ENCODE measurements at places on chromosomes 13 and 19.

- no peak for DNase-seq
These were observed 33.4 kb downstream of the STK24 start for GRCh38 chr13:98543378-98544103.

GRCh38 chr13:113273851-113274590 lies 23.0 kb upstream of the LAMP1 start:
- DNase-seq: peak; percentile 57

DNA sequence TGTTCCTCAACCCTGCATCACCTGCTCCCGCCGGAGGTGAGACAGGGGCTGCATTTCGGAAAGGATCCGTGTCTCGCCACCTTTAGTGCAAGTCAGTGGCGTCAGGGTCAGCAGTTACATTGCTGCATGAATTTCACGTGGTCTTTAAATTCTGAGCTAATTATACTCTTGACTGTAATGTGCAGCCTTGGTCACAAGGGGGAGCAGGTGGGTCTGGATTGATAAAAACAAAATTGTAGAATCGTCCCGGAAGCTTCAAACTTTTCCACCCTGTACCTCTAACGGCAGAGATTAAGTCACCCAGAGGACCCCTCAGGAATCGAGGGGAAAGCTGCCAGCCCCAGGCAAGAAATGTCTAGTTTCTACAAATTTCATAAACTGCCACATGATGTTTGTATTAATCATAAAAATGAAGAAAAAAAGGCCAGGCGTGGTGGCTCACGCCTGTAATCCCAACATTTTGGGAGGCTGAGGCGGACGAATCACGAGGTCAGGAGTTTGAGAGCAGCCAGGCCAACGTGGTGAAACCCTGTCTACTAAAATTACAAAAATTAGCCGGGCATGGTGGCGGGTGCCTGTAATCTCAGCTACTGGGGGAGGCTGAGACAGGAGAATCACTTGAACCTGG lies 20.2 kb downstream of the BBC3 start:
- DNase-seq: no peak

GRCh38 chr19:17475541-17476115 lies 5.3 kb downstream of the SLC27A1 start:
- DNase-seq: no peak

DNA sequence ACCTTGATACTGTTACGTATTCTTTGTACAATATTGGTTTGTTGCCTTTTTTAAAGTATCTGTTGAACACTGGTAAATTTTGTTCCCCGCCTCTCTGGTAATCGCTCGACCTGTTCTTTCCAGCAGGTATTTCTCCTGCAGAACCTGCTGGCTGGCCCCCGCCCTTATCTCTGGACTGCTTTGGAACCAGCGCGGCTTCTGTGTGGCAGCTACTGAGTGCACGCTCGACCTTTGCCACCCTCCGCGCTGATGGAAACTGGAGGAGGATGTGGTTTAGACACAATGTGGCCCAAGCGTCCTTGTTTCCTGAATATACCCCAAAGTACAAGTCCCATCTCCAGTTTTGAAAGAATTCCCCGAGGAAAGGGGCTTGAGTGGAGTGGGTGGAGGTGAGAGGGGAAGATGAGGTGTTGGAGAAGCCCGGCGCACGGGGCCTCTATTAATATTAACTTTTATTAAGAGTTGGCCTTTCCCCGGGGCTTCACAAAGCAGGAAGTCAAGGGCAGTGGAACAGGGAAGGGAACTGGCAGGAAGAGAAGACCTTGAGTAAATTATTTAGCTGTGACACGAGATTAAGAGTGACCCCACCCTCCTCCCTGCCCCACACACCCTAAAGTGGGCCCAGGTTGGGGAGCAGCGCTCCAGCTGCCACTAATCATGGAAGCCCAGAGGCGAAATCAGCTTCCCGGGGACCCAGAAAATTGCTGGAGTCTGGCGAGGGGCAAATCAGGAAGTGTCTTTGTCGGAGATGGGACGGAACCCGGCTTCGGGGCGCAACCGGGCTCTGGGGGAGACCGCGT lies 16.0 kb downstream of the CDX2 start:
- no peak for DNase-seq

- DNase-seq: no peak
These were observed 39.1 kb downstream of the GPR12 start for GRCh38 chr13:26721251-26722121.

DNA sequence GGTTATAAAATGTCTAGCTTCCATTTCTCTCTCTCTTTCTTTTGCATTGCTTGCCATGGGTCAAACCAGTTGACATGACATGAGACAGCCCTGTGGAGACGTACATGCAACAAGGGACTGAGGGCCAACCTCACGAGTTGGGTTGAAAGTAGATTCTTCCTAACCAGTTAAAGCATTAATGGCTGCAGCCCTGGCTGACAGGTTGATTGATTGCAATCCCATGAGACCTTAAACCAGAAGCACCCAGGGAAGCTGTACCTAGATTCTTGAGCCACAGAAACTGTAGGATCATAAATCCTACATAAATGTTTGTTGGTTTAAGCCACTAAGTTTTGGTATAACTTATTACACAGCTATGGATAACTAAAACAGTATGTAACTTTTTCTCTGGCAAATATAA lies 373.8 kb downstream of the DACH1 start:
- no peak for DNase-seq

DNA sequence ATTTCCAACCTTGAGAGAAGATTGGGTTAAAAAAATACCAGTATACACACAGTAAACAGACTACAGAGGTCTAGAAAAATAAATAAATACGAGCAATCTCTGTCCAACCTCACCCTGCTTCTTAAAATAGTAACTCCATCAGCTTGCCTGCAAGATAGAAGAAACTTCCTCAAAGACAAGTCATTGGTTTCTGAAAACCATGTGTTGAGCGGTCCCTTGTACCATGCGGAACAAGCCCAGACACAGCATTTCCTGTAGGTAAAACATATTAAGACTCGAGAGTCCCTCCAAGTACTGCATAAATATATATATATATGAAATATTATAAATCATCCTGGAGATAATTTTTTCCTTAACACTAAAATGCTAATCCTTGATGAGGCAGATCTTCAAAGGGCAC lies 157.4 kb downstream of the MZT1 start:
- DNase-seq: no peak

- no peak for DNase-seq
These were observed 212.9 kb downstream of the PCDH9 start for GRCh38 chr13:67017276-67017675.

DNA sequence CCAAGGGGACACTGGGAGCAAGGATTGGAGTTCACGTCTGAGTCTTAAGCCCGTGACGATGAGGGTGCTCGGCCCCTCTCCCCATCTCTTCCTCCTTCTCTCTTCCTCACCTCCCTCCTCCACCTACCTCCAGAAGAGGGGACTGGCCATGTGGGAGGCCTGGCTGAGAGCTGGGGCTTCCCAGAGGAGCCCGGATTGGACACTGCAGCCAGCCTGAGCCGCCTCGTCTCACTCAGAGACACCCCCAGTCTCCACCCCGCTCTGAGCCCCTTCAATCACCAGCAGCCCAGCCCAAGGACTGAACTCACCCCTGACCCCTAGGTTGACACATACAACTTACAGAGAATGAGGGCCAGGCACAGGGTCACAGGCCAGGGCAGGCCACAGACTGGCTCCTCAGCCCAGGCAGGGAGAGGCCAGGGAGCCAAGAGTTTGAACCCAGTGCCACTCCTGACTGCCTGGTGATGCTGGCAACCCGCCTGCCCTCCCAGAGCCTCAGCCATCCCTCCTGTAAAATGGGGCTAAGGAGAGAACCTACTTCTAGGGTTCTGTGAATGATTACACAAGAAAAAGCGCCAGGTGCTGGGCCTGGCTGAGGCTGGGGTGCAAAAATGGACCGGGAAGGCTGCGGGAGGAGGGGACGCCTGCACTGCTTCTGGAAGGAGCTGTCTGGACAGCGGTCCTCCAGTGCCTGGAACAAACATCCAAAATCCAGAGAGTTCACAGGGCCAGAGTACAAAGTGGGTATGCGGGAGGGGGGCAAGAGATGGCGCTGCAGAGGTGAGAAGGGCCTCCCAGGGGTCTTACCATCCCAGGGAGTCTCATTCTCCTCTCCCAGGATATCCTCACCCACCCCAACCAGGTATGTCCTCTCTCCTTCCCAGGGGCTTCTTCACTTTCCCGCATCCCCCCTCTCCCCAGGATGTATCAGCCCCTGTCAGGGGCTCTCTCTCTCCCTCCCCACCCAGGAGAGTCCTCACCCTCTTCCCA lies 1.1 kb downstream of the CD79A start:
- DNase-seq: no peak

GRCh38 chr19:1270213-1270853 lies 1.2 kb downstream of the CIRBP start:
- no peak for DNase-seq

DNA sequence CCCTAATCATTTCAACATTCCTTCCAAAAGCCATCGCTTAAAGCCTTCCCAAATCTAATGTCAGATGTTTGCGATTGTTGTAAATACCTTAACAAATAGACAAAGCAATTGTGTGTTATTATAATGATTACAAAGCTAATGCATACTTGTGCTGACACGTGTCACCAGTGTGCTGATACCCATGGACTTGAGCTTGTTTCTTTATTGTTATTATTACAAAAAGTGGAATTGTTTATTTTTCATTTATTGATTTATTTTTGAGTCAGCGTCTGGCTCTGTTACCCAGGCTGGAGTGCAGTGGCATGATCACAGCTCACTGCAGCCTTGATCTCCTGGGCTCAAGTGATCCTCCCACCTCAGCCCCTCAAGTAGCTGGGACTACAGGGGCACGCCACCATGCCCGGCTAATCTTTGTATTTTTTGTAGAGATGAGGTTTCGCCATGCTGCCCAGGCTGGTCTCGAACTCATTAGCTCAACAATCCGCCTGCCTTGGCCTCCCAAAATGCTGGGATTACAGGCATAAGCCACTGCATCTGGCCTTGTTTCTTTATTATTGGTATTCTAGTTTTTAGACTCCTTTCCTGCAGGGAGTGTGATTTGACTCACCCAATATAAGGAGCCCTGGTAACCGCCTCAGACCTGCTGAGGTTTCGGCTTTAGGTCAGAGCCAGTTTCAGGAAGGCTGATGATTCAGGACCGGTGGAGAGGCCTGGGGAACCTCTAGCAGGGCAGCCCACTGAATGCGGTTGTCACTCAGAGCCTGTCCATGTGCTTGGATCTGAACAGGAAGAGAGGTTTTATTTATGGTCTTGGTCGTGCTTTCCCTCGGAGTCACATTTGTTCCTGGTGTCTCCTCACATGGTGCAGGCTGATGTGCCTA lies 2.1 kb upstream of the FBXO17 start:
- no peak for DNase-seq

DNA sequence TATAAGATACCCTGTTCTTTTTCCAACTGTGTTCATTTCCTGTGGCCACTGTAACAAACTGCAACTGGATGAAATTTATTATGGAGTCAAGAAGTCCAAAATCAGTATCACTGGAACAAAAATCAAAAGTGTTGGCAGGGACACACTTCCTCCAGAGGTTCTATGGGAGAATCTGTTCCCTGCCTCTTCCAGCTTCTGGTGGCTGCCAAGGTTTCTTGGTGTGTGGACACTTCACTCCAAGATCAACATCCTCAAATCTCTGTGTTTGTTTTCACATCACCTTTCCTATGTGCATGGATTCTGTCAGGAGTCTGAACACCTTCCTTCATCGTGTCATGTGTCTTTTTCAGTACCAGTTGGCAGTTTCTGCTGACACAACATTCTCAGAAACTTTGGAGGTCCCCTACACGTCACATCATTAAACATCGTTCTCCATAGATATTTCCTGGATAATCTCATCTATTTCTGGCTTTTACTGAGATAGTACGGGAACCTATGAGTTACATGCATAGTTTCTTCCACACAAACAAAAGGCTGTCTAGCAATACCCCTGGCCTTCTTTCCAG lies 15.2 kb upstream of the EFNB2 start:
- DNase-seq: no peak

- no peak for DNase-seq
These were observed 304 bp downstream of the EVI5L start for GRCh38 chr19:7830272-7830771.

DNA sequence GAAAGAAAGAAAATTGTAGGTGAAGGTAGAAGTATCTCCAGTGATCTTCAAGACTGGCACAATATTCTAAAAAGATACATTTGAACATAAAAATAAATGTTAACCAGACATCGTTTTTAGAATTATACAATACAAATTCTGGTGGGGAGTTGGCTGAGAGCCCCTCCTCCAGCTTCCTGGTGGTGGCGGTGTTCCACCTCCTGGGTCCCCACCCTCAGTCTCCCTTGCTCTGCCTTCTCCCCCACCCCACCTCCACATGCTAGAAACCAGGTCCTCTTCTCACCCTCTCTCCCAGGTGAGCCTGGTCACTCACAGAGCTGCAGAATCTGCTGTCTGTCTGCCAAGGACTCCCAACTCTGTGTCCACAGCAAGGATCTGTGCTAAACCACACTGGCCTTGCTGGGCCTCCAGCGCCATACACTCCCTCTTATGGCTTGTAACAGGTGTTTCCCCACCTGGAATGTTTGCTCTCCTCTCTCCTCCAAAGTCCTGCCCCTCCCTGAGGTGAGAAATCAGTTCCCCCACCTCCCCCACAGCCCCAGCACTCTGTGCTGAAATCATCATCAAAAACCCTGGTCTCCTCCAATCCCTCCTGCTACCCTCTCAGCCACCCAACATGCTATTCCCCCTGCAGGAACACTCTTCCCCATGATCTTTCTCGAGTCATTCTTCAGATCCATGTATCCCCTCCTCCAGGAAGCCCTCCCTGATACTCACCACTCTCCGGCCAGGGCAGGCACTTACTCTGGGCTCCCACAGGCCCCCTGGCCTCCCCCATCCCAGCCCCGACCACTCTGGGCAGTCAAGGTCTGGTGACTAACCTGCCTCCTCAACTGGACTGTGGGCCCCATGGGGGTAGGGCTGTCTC lies 20.5 kb upstream of the CYP2S1 start:
- no peak for DNase-seq

DNA sequence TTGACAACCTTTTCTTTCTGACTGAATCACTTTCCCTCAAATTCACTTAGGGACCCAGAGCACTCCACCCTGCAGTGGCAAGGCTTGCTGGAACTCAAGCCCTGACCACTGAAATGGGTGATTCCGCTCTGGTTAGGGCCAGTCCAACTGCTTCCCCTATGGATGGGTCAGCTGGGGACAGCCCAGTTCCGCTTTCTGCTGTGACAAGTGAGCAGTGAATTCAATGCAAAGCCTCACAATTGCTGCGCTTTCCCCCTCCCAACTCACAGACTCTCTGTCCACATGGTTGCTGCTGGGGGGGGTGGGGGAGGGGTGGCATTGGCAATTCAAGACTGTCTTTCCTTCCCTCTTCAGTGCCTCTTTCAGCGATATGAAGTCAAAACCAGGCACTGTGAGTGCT lies 18.7 kb downstream of the CD70 start:
- DNase-seq: no peak
